Keratinocyte (primary cell): ENCODE measurements at places on chromosomes 6 and 20.

GRCh38 chr6:36913082-36913481 lies 27.3 kb downstream of the C6orf89 start:
- H3K36me3 ChIP-seq = peaks cover 6% of the 10 kb centered on the region
- peaks cover 30% of the 10 kb centered on the region for H3K4me1 ChIP-seq
- no peak overlapping the region for H3K4me3 ChIP-seq
- no peaks in the 10 kb centered on the region for H3K27me3 ChIP-seq
- peak overlapping the region; percentile 17 for H3K27ac ChIP-seq

DNA sequence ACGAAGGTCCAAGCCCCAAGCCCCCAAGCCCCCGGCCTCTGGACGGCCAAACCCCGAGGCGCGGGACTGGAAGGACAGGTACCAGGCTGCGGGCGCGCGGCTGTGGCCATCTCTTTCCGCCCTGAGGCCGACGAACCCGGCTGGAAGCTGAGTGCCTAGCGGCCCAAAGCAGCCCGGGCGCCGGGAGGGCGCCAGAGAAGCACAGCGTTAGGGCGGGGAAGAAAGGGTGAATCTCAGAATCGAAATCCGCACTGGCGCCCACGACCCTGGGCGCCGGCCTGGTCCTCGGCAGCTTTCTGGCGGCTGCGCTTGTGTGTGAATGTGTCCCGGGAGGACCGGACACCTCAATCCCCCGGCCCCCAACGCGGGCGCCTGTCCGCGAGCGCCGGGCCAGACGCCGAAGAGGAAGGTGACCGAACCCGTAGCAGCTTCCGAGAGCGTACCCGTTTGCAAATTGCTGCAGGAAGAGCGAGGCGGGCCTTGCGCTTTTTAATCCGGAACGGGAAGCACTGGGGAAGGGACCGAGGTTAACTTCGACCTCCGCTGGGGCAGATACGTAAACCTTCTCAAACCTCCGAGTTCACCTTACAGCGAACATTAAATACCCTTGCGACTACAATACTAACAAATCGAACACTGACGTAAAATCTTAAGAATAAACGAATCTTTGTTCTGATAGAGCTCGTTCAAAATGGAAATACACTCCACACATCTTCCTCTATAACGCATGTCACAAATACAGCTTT lies 2.9 kb downstream of the NRN1 start:
- H3K27ac ChIP-seq = no peak overlapping the region
- peaks cover under 1% of the 10 kb centered on the region for H3K4me1 ChIP-seq
- DNase-seq = no peak
- H3K27me3 ChIP-seq = peaks cover 100% of the 10 kb centered on the region

DNA sequence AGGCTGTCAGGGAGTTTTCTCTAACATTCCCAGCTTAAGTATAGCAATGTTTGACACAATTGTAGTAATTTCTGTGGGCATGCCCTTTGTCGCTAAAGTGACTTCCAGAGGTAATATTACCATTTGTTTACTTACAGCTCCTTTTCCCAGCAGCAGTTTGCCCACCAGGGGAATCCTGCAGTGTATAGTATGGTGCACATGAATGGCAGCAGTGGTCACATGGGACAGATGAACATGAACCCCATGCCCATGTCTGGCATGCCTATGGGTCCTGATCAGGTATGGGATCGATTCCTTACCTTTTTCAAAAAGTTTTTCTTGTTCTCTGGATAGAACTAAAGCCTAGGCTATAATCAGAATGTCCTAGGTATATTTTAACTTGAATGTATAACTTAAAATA lies 132.5 kb downstream of the SULF2 start:
- DNase-seq = no peak
- H3K4me1 ChIP-seq = no peaks in the 10 kb centered on the region
- H3K27ac ChIP-seq = no peak overlapping the region
- H3K36me3 ChIP-seq = peaks cover 14% of the 10 kb centered on the region
- no peaks in the 10 kb centered on the region for H3K27me3 ChIP-seq
- H3K4me3 ChIP-seq = no peak overlapping the region

GRCh38 chr6:83467620-83468036 lies 36.8 kb upstream of the ME1 start:
- H3K27ac ChIP-seq = no peak overlapping the region
- H3K4me1 ChIP-seq = peaks cover 7% of the 10 kb centered on the region
- H3K4me3 ChIP-seq = no peak overlapping the region
- H3K36me3 ChIP-seq = no peaks in the 10 kb centered on the region
- no peak for DNase-seq
- no peaks in the 10 kb centered on the region for H3K27me3 ChIP-seq

DNA sequence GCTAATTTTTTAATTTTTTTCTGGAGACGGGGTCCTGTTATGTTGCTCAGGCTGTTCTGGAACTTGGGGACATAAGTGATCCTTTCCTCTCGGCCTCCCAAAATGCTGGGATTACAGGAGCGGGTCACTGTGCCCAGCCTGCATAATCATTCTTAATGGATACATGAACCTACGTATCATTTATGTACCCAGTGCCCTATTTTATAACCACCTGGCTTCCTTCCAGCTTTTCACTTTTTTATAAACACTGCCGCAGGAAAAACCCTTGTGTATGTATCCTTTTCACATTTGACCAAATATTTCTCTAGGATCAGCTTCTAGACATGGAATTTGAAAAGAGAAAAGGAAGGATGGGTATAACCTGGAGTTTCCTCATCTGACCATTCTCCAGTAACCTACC lies 85.6 kb upstream of the RIN2 start:
- no peak overlapping the region for H3K27ac ChIP-seq
- no peak for DNase-seq
- no peaks in the 10 kb centered on the region for H3K4me1 ChIP-seq
